ENCODE measurements at places on chromosomes 6 and 20.

DNA sequence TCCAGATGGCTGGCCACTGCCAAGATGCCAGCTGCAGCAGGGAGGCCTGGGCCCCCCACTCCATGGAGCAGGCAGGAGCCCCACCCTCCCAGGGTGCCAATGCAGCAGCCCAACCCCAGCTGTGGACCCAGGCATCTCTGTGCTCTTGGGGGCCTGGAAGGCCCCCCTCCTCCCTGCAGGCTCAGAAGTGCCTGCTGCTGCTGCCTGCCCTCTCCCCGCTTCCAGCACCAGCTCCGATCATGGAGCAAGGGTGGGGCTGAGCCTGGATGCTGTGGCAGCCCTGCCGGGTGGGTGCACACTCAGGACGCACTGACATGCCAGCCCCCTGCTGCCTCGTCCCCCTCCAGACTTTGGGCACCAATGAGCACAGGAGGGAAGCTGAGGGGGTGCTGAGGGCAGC is 14.8 kb upstream of the ABCC10 start:
- DNase-seq: no peak

DNA sequence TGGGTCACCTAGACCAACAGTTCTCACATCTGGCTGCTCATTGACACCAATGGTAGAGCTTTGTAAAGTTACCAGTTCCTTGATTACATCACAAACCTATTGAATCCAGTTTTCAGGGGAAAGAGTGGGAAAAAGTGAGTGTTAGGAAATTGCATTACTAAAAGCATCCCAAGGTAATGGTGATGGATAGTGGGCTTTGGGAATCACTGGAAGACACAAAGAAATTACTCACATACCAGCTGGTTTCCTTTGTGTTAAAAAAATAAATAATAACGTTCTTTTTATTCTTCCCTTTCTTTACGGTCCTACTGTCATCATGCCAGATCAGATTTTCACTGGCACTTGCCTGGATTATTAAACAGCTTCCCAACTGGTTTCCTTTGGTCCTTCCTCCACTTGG is 370.7 kb downstream of the RFPL4B start:
- DNase-seq: no peak

DNA sequence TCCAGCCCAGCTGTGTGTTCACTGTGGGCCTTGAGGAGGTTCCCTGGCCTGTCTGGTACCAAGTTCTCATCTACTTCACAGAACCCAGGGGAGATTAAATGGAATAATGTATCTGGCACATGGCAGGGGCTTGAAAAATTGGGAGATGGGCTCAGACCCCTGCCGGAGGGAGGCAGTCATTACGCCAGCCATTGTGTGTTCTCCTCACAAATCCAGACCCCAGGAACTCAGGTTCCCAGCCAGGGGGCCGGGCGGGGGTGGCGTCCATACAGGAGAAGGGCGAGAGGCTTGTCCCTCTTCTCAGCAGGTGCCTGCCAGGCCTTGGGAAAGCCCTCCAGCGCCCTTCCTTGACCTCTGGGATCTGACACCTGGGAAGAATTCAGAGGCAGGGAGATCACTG is 8.1 kb downstream of the NOL4L start:
- DNase-seq: no peak

DNA sequence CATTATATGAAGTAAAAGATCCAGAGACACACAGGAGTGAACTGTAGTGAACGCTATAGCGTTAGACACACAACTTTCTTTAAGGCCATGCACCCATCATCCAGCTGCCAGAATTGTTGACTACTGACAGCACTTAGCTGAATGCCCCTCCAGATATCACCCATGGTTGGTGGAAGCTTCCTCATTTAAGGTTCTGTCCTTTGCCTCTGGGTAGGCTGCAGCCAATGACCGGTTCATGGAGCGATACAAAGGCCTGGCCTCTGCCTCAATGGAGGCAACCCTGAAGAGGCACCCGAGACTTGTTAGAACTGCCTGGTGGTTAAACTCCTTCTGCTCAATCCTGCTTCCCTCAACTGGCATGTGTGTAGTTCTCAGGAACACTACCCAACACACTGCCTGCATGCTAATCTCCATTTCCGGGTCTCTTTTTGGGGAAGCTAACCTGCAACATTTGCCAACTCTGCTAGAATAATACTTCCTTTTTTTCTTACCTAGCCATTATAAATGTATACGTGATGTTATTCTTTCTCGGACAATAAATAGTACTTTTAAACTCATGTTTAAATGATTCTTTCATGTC is 49.8 kb upstream of the THEMIS start:
- DNase-seq: no peak

DNA sequence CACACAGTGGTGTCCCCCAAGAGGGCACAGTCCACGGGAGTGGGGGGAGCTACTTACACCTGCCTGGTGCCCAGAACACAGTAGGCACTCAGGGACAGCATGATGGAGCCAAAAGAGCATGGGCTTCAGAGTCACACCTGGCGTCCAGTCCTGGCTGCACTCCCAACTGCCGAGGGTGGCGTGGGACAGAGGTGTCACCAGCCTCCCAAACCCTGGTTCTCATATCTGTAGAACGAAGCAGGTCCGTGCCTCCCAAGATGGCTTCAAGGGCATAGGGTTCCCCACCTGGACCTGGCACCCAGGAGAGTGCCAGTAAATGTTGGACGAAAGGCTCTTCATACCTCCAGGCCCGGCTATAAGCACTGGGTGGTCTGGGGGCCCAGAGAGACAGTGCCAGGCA is 8.9 kb downstream of the HRH3 start:
- no peak for DNase-seq

- no peak for DNase-seq
Observed at GRCh38 chr20:17500271-17500670, 30.9 kb downstream of the BFSP1 start.

- DNase-seq: peak; percentile 59
Observed at GRCh38 chr6:24524805-24525204, 30.0 kb downstream of the ALDH5A1 start.

- DNase-seq: no peak
Observed at GRCh38 chr20:3446779-3447178, 24.0 kb upstream of the ATRN start.

- DNase-seq: no peak
Observed at GRCh38 chr6:137736911-137737310, 130.1 kb upstream of the TNFAIP3 start.

DNA sequence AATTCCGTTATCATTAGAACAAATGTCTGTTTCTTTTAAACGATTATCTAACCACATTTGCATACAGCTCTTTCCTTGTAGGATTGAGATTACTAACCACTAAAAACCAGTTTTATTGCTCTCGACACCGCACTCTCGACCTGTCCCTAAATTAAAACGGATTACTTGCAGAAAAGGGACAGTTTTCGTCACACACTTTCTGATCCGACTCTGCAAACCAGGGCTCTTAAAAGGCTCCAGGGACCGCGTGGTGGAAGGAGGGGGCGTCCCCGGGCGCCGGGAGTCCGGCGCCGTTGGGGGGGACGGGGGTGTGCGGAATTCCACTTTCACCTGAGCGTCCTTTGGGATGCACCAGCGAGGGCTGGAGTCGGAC is 731 bp downstream of the MAK start:
- DNase-seq: peak; percentile 18

DNA sequence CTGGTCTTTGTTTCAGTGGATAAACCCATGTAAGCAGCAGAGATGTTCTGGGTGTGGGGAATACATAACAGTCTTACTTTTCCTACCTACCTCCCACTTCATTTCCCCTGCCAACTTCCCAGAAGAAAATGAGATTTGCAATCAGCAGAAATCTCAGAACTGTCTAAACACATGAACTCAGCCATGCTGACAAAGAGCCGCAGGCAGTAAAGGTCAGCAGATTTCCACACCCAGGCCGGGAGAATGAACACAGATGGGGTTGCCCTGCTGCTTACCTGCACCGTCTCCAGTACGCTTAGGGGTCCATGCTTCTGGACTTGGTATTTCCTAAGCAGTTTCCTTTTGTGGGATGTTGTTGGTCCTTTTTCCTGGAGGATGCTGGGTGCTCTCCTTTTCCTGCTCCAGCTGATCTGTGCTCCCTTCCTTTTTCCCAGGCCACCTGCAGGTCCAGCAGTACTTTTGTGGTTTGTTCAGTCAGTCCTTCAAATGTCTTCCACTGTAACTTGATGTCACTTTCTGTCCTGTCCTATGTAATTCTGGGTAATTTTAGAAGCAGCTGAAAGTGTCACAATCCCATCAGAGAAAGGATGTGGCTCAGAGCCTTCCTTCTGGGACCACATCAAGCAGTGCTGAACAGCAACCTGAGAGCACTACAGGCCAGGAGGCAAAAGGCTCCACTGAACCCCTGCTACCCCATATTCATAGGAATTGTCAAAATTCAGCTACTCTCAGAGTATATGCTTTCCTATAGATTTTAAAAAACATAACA is 129.0 kb downstream of the CEP57L1 start:
- no peak for DNase-seq

DNA sequence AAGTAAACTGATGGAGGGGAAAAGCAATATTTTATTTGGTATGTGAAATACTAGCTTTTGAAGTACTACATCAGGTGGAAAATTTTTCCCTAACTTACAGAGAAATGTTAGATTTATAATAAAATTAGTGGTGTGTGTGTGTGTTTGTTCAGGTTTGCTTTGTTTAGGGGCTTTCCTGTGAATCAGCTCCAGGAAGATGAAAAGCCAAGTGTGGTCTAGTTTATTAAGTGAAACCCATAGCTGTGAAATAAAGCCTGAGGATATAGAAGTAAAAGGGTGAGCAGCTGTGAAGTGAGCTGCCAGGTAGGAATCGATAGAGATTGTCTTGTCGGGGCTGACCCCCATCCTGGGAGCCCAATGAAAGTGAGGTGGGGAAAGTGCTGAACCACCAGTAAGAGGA is 347.6 kb upstream of the IMPG1 start:
- no peak for DNase-seq

GRCh38 chr20:16752901-16753300 is 4.7 kb downstream of the OTOR start:
- DNase-seq: no peak

DNA sequence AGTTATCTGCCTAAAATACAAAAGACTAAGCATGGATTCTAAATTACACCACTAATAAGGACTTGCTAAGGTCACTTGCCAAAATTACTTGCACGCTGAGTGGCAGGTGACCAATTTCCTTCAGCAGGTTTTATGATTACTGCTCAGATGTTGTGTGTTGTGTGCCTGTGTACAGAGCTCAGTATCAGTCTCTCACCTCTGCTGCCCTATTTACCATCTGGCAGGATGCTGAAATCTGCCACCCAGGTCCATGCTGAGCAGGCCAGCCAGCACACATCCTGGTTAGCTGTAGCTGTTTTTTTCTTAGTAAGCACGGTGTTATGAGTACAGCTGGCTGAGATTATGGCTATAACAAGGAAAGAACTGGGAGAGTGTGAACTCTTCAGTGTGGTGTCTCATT is 34.0 kb downstream of the ELOVL4 start:
- DNase-seq: no peak

DNA sequence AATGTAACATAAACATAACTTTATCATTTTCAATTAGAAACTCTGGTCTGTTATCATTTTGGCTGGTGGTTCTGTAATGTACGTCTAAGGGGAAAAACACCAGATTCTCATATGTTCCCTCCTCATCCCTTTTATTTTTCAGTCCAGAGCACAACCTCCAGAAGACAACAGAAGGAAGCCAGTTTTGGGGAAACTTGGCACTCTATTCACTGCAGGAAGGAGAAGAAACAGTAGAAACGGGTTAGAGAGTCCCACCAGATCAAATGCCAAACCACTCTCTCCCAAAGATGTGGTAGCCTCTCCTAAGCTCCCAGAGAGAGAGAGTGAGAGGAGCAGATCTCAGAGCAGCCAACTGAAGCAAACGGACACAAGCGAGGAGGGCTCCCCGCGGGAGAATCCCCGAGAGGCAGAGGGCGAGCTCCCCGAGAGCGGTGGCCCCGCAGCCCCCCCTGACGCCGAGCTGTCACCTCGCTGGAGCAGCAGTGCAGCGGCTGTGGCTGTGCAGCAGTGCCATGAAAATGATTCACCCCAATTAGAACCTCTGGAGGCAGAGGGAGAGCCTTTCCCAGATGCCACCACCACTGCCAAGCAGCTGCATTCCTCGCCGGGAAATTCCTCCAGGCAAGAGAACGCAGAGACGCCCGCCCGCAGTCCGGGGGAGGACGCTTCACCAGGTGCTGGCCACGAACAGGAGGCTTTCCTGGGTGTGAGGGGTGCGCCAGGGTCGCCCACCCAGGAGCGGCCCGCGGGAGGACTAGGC is 117.8 kb downstream of the RTN4IP1 start:
- peak; percentile 29 for DNase-seq

DNA sequence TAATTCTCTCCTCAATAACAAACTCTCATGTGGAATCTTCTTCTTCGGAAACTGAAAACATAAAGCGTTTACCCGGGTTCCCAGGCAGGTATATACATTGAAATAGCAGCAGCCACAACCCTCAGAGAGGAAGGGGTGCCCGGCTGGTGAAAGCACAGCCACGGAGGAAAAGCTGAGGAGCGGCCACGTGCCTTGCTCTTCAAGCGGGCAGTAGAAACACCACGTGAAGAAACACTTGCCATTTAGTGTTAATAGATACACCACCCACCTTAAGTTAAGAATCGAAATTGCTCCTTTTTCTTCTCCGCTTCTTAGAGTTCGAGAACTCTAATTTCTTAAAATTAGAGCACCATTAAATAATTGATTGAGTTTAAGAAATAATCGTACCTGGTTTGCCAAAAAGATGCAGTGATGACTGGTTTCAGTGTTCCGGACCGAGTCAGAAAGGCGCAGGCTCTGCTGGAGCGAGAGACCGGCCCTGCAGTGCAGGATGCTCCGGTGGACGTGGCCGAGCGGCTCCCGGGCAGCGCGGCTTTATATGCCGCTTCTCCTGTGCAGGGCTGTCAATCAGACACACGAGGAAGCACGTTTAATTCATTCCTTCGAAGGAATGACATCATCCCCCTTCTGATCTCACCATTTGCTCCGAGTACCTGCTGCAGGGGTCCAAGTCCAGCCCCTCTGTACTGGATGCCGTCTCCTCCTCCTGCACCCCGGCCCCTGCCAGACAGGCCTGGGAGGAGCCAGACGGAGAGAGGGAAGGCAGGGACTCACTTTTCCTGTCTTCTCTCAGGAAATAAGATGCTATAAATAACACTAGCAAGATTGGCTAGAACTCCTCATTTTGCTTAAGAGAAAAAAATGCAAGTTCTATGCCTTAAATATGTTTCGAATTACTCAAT is at the start of gene THBS2:
Gene THBS2, minus strand, starts transcription at position 510 of the 902 bp plus-strand sequence. CDS start 3,062 bp downstream, outside the sequence.
- DNase-seq: peak; percentile 89

DNA sequence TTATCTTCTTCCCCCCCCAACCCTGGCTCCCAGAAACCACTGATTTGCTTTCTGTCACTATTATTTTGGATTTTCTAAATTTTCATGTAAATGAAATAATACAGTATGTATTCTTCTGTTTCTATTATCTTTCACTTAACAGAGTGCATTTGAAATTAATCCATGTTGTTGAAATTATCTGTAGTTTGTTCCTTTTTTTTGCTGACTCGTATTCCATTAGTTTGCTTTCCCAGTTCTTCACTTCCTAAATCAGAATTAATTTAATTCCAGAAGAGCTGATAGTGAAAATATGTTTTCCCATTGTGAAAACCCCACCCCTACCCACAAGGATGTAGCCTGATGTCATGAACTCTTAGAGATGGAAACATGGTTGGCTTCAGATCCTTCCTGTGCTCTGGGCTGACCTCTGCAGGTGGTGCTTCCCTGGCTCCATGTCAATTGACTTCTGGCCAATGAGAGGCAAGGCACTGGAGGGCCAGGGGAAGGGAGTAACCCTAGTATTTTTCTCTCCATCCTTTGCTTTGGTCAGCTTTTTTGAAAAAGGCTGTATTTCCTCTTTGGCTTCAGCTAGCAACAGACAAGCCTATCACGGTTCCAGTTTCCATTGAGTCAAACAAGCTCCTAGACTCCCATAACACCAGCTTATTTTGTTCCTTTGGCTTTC is 244.4 kb upstream of the HSF2 start:
- no peak for DNase-seq

- DNase-seq: peak; percentile 36
Observed at GRCh38 chr6:138372711-138373463, 4.8 kb upstream of the SMIM28 start.

All from astrocyte of the spinal cord (primary cell).